Neural crest cell (in vitro differentiated cells): ENCODE measurements at places on chromosomes 3 and 15. TPM values are rescaled to one million over a fixed set of nuclear protein-coding genes. Genes with fewer than 3 reads are reported as not detected.

DNA sequence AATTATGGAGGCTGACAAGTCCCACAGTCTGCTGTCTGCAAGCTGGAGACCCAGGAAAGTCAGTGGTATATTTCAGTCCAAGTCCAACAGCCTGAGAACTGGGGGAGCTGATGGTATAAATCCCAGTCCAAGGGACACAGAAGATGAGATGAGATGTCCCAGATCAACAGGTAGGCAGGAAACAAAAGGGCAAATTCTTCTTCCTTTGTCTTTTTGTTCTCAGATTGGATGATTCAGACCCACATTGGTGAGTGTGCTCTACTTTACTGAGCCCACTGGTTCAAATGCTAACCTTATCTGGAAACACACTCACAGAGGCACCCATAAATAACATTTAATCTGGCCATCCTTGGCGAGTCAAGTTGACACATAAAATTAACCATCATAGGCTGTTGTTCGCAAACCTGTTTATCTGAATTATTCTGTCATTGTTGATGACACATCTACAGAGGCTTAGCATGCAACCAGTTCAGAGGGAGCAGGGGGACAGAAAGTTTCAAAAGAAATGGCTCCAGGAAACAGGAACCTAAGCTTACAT lies 62.7 kb upstream of the ITGA11 start:
- DNase-seq = no peak

- no peak for DNase-seq
These were observed 186.6 kb downstream of the SLC9A9 start for GRCh38 chr3:143661677-143662076.

Gene AMOTL2
- 55.6 and 59.5 TPM in 2 replicates for total RNA-seq

Gene CSTA
- not detected in 2 replicates for total RNA-seq

- DNase-seq = no peak
These were observed 162.2 kb downstream of the GREM1 start for GRCh38 chr15:32879980-32880379.

GRCh38 chr3:149274220-149274619 lies 52.6 kb upstream of the CP start:
- DNase-seq = no peak

Gene SPINK8
- not detected in 2 replicates for total RNA-seq

- DNase-seq = peak; percentile 38
These were observed 570 bp downstream of the PCNP start for GRCh38 chr3:101574388-101575112.

DNA sequence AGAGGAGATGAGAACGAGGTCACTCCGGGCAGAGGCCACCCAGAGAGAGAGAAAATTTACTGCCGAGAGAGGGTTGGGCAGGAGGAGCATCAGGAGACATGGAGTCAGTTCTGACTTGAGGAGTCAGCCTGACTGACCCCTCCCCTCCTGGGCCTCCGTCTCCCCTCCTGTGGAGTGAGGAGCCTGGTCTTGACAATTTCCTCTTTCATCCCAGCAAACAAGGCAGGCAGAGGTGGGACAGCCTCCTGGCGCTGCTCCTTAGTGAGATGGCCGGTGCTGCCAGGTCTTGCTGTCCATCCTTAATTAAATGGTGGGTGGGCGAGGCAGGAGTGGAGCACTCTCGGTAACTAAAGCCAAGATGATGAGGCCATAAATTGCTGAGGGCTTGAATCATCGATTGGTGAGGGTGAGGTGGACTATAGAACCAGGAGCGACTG lies 60.6 kb downstream of the CYP11A1 start:
- no peak for DNase-seq

Gene CHDH
- 3.0 and 4.3 TPM in 2 replicates for total RNA-seq

GRCh38 chr3:148319161-148319915 lies 378.4 kb upstream of the AGTR1 start:
- no peak for DNase-seq

Gene WDR93
- total RNA-seq = 0.20 TPM in 1 of 2 replicates, not detected in the other

Gene CGNL1
- total RNA-seq = 1.2 and 1.3 TPM in 2 replicates

GRCh38 chr3:135581806-135582205 lies 383.7 kb upstream of the PPP2R3A start:
- DNase-seq = no peak

DNA sequence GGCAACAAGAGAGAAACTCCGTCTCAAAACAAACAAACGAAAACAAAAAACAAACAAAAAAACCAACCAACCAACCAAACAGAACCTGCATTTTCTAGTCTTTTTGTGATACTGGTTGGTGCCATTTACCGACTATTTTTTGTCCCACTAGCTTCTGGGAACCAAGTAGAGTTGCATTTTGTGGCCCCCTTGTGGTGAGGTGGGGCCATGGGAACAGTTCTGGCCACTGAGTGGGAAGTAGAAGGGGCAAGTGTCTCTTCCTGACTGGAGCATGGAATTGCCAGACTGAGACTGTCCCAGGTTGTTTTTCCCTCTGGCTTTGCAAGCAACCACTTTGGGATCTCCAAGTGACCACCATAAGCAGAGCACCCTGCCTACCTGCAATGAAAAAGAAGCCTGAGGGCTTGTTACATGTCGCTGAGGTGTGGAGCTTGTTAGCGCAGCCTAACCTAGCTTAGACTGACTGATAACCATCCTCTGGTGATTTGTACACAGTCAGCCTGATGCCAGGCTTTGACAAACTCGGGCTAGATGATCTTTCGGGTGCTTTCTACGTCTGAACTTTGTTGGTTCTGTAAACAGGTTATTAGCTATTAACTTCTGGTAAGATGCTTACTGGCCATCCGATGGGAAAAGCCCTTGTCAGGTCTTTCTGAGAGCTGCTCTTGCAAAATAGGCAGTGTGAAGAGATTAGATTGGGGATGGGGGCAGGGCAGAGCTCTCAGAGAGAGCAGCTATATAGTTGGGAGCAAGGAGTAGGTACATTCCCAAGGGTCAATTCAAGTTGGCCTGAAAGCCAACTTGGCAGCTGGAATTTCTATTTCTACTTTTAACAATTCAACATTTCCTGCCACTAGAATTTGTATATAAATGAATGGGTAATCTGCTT lies 172.2 kb downstream of the SSR3 start:
- DNase-seq = peak; percentile 16

Gene RTP3
- total RNA-seq = not detected in 2 replicates

Gene CCR3
- not detected in 2 replicates for total RNA-seq

DNA sequence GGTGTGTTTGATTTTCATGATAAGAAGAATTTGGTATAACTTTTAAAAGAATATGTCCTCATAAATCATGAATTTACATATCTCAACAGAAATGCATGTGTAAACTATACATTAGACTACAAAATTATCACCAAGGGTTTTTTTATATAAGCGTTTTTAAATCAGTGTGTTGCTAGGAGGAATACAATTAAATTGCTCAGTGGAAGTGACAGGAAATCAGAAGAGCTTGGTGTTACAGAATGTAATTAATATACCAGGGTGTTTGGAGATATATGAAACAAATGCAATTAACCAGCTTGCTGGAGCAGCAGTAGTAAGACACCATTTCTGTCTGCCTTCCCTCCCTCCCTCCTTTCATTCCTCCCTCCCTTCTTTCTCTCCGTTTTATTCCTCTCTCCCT lies 2.4 kb downstream of the ROBO2 start:
- no peak for DNase-seq

- DNase-seq = no peak
These were observed 206.5 kb downstream of the NR1D2 start for GRCh38 chr3:24151594-24151993.

Gene COL6A6
- total RNA-seq = not detected in 2 replicates

- peak; percentile 74 for DNase-seq
These were observed 62.1 kb upstream of the SLC6A11 start for GRCh38 chr3:10753964-10754363.

- no peak for DNase-seq
These were observed 22.5 kb downstream of the PLCL2 start for GRCh38 chr3:16907243-16907642.

- DNase-seq = no peak
These were observed 79.9 kb upstream of the SLC25A26 start for GRCh38 chr3:66140743-66141372.

GRCh38 chr3:111924283-111924682 lies 54.5 kb upstream of the ABHD10 start:
- DNase-seq = no peak

DNA sequence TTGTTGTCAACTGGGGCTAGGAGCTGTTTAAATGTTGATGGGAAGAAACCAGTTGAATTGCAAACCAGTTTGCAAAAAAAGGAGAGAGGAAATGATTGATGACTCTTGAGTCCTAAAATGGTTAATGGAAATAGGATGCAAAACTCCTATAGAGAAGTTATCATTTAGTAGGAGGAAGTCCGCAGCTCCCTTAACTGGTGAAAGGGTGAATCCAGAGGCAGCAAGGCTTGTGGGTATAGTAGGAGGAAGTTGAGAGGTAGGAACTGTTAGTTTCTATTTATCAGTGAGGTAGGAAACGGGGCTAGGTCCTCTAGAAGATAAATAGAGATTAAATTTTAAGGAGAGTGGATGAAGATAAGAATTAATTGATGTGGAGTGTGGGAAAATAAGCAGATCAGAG lies 15.4 kb downstream of the IREB2 start:
- no peak for DNase-seq

DNA sequence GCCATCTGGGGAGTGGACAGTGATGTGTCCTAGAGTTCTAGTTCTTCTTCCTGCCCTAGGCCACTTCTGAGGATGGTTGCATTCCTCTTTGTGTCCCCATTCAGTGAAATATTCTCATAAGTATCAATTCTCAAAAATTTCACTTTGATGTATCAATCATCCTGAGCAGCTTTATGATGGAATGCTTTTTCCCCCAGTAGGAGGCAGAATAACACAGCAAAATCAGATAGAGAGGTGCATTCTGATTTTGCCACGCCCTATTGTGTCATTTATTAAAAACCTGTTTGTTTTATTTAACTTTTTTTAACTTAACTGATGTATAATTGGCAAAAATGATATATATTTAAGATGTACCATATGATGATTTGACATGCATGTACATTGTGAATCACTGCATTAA lies 656.0 kb upstream of the GRM7 start:
- no peak for DNase-seq

DNA sequence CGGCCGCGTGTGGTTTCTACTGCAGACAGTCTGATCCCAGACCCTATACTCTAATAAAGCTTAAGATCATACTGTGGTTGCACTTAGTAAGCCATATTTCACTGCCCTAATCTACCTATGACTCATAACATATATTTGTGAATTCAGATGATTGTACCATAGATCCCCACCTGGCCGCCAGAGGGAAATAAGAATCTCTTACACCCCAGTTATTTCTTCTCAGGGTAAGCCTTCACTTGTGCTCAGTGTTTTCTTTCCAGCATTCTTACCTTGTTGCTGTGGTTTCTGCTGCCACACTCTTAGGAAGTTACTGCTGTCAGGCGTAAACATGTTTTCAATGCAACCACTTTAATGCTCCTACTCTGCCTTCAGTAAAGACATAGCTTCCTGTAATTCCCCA lies 105.9 kb downstream of the B3GALNT1 start:
- DNase-seq = no peak

Gene SCN11A
- 0.48 and 0.63 TPM in 2 replicates for total RNA-seq

GRCh38 chr3:128665362-128666021 lies 14.9 kb upstream of the RPN1 start:
- DNase-seq = no peak

GRCh38 chr3:149153402-149153801 lies 24.0 kb downstream of the HPS3 start:
- DNase-seq = no peak

- DNase-seq = no peak
These were observed 289.1 kb upstream of the MCTP2 start for GRCh38 chr15:93942269-93942694.

GRCh38 chr3:126418661-126419131 lies 24.0 kb downstream of the CFAP100 start:
- no peak for DNase-seq

Gene CISH
- total RNA-seq = 8.1 and 8.6 TPM in 2 replicates

DNA sequence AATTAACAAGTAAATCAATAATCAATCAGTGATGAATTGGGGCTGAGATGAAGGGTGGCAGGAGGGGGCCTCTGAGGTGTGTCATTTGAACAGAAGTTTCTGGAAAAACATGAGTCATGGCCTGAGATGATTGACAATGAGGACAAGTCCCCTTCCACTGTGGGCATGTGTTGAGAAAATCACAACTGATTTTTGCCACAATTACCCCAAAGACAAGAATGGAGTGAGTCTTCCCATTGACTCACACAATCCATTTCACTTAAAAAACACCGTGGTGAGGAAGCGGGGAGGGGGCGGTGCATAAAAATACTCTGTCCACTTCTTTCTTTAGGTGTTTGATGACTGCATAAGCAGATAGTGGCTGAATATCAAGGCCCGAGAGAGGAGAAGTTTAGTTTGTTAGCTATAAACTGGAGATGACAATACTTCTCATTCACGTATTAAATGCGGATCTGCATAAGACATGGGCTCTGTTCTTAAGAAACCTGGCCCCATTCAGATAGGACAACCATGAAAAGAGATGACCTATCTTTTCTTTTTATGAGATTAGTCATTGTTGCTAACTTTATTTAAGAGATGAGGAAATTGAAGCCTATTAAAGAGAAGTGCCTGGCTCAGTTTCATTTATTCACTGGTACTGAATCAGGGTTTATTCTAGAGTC lies 34.7 kb downstream of the SHC4 start:
- DNase-seq = no peak

Gene HIGD2B
- not detected in 2 replicates for total RNA-seq

DNA sequence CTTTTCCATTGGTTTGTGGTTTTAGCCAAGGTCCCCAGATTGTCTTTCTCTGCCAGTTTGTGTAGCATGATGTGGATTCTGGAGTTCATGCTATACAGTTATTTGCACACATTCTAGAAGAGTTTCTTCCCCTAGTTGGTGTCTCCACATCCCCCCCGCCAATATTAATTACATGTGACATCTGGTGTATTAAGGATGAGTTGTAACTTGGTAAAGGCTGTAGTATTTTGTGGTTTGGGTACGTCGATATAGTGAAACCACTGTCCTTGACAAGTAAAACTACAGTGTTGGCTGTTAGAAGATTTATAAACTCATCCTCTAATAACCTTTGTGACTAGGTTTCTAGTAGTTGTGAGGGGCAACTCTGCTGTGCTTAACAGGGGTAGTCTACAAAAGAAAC lies 23.7 kb upstream of the P4HTM start:
- DNase-seq = no peak

DNA sequence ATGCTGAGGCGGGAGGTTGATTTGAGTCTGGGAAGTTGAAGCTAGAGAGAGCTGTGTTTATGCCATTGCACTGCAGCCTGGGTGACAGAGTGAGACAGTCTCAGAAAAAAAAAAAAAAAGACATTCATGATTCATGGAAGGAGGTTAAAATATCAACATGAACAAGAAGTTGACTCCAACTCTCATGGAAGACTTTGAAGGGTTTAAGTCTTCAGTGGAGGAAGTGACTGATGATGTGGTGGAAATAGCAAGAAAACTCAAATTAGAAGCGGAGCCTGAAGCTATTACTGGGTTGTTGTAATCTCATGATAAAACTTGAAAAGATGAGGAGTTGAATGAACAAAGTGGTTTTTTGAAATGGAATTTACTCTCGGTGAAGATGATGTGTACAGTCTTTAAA lies 491.8 kb downstream of the SQOR start:
- DNase-seq = no peak

- DNase-seq = peak; percentile 41
These were observed 27.9 kb upstream of the FAM174B start for GRCh38 chr15:92683511-92683834.

- DNase-seq = no peak
These were observed 60.3 kb downstream of the TCAIM start for GRCh38 chr3:44398853-44399252.
